ENCODE measurements at places on chromosomes 4 and X.

GRCh38 chrX:116694046-116694445, 231.3 kb upstream of the CT83 start:
- DNase-seq: no peak

DNA sequence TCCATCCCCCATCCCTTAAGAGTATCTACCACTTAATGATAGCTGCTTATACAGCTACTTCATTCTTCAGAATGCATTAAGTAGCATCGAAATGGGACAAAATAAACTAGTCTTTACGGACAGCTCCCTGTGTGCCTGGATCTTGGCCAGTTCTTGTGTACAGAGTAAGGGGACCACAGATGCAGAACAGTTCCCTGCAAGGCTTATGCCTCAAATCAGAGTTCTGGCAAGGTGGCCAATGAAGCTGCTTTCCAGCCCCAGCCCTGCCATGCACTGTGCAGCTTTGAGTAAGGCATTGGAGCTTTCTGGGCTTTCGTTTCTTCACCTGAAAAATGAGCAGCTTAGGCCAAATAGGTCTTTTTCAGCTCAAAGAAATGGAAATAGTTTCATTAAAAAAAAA, 14.2 kb downstream of the CLNK start:
- no peak for DNase-seq

- no peak for DNase-seq
Measured at GRCh38 chr4:110020139-110020538, 107.5 kb downstream of the EGF start.

GRCh38 chr4:153166716-153167501, 37.3 kb upstream of the TRIM2 start:
- no peak for DNase-seq
